ENCODE measurements at places on chromosomes 12 and 14. TPM values are rescaled to one million over a fixed set of nuclear protein-coding genes. Genes with fewer than 3 reads are reported as not detected.

- no peak for DNase-seq
These were observed 1888.1 kb upstream of the SEL1L start for GRCh38 chr14:83421711-83422110.

- DNase-seq = no peak
These were observed at the start of gene SLC6A13 for GRCh38 chr12:262817-263216. TSS of gene SLC6A13 (minus strand) at chr12:262836. CDS start at chr12:260052, 2,784 bp downstream.

DNA sequence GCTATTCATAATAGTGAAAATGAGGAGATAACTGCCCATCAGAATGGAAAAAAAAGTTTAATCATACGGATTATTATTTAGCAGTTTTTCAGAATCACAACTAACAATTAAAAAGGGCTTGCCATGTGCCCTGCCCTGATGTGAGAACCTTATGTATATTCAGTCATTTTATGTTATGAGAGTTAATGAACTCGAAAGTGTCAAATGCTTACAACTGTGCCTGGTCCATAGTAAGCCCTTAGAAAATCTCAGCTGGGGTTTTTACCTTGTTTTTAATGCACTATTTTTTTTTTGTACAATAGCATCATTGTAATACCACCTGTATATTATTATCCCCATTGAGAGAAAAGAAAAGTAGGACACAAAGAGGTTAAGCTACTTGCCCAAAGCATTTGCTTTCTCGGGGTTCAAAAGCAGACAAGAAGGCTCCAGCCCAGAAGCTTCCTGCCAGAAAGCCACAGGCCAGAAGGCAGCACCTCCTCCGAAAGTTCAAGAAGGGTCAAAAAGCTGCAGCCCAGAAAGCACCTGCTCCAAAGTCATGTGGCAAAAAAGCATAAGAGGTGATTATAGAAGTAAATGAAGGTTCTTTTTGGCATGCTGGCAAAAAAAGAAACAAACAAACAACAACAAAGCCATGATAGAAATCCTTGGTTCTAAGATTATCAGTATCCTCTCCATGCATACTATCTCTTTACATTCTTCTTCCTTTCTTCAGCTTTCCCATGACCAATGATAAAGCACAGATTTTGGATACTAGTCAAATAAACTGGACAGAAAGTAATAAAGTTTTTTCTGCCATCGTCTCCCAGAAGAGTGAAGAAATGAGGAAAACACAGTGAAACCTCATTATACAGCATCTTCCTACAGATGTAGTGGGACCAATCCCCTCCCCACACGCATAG, 59.1 kb upstream of the NAP1L1 start:
- DNase-seq = no peak

DNA sequence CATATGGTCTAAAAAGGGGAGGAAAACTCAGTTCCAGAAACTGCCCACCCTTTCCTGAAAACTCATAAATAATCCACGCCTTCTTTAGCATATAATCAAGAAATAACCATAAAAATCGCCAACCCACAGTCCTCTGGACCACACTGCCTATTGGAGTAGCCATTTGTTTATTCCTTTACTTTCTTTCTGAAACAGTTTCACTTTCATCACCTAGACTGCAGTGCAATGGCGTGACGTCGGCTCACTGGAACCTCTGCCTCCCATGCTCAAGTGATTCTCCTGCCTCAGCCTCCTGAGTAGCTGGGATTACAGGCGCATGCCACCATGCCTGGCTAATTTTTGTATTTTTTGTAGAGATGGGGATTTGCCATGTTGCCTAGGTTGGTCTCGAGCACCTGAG, 44.2 kb downstream of the CLMN start:
- no peak for DNase-seq

SYT10 gene
- total RNA-seq = 0.46 TPM

OR5AU1 gene
- total RNA-seq = not detected

PCNX4 gene
- total RNA-seq = 51.1 TPM

SLC6A15 gene
- 0.12 TPM for total RNA-seq

POC1B gene
- 26.8 TPM for total RNA-seq

PLEKHG7 gene
- 0.29 TPM for total RNA-seq

TPH2 gene
- not detected for total RNA-seq
